GM23248 (cell line): ENCODE measurements at places on chromosomes 2 and 18.

DNA sequence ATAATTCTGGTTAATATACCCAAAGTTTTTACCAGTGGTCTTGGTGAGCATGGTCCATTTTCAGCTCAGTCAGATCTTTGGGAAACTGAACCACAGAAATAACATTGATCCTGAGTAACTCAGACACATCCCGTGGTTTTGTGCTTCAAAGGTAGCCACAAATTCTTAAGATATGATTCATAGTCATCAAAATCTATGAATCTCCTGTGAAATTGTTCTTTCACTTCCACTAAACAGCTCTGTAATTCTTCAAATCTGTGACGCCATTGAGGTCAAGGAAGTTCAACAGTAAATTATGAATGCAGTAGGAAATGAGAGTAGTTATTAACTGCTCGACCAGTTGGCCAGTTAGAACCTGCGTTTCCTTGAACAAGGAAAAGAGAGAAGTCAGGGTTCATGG lies 147.3 kb downstream of the IRS1 start:
- DNase-seq: peak; percentile 88

DNA sequence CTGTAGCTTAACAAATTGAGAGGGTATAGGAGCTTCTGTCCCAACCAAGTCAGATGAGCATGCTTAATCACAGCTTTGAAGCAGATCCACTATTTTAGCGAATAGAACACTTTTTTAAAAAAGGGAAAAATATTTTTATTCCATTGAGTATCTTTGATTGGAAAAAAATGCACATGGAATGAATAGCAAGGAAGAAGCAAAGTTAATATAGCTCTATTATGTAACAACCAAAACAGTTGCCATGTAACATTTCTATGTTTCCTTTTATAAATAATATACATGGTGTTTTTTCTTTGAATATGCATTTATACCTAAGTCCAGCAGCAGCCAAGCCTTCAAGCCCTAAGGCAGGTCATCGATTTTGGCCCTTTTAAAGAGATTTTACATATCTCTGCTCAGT lies 21.4 kb upstream of the SPTBN1 start:
- no peak for DNase-seq

DNA sequence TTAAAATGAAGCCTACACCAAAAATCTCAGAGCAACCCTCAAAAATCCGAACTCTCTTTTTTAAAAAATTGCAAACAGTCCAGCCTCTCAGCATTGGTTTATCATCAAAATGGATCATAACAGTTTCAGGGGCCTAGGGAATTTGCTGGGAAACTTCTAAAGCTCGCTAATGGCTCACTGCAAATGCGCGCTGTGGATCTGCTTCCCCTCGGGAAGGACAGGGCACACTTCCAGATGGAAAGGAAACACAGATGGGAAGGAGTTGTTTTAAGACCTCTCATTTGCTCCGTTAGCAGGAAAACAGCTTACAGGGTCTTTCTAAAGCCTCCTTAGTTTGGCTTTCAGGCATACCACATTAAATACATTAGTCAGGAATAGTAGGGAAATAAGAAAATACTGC lies 27.2 kb downstream of the FECH start:
- no peak for DNase-seq

GRCh38 chr2:164014068-164014731 lies 278.4 kb upstream of the FIGN start:
- peak; percentile 58 for DNase-seq

- DNase-seq: no peak
These were observed 47.5 kb downstream of the ATP8B1 start for GRCh38 chr18:57755473-57756067.

- no peak for DNase-seq
These were observed 1.1 kb downstream of the CDK5R2 start for GRCh38 chr2:218960309-218961165.

DNA sequence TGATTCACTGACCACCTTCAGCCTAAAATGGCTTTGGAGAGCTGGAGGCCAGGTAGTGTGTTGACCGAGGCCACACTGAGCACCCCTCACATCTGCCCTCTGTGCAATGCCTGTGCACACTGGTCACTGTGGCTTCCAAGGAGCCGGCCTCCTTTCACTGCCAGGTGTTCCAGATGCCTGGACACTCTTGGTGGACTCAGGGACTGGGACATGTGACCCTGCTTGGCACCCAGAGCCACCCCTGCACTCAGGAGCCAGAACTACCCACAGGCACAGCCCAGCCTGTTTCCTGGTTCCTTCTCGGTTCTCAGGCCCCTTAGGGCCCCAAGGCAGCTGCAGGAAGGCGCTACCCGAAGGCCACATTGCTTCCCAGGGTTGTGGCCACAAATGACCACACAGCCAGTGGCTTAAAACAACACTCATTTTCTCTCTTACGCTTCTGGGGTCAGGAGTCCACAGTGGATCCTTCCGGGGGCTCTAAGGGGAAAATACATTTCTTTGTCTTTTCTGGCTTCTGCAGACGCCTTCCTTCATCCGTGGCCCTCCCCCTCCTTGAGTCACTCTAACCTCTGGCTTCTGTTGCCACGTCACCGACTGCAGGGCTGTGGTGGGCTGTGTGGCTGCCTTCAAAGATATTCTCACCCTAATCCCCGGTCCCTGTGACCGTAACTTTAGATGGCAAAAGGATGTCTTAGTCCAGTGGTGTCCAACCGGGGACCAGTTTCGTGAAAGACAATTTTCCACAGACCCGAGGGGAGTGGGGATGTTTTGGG lies 78.6 kb downstream of the ASB1 start:
- DNase-seq: no peak

DNA sequence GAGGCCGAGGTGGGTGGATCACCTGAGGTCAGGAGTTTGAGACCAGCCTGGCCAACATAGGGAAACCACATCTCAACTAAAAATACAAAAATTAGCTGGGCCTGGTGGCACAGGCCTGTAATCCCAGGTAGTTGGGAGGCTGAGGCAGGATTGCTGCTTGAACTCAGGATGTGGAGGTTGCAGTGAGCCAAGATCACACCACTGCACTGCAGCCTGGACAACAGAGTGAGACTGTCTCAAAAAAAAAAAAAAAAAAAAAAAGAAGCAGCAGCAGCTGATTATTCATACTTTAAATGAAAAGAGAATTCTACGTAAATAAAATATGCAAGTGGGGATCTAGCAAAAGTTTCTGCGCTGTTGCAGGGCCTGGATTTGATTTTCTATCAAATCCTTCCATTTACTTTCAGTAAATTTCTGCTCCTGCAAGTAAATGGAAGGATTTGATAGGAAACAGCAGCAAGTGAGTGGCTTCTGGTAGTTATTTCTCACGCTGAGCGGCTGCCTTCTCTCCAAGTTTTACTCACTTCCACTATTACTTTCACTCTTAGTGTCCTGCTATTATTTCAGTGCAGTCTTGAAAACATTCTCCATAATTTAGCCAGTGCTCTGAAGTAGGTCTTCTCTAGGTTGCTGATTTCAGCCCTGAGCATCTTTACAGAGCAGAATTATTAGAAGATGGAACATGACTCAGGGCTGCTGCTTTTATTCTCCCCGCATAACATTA lies 68.4 kb downstream of the SLC16A14 start:
- DNase-seq: no peak

DNA sequence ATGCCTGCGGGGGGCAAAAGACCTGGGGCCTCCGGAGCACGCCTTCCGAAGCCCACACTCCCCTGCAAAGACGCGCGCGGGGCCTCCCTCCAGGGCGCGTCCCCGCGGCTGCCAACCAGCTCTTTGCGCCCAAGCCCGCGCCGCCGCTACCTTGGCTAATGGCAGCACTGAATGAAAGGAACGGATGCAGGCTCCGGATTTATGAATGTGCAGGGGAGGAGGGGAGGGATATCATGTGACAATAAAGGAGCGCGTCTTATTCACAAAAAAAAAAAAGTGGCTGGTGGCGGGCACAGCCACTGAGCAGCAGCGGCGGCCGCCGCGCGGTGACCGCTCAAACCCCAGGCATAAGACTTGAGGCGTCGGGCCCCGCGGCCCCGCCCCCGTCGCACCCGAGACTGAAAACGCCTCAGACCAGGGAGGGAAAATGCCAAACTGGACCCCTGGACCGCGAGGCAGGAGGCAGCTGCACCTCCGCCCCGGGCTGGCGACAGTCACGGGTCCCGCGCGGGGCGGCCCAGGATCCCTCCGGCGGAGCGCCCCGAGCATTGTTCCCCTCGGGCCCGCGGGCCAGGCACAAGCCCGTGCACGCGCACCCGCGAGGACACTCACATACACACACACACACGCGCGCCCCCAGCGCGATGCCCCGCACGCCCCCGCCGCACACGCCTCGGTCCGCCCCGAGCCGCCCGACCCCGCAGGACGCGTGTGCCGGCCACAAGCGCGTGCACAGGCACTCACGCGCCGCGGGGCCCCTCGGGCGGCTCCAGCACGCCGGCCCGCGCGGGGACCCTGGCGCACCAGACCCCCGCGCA lies 1.6 kb downstream of the SPRED2 start:
- DNase-seq: peak; percentile 70

- no peak for DNase-seq
These were observed 211.4 kb upstream of the CCDC150 start for GRCh38 chr2:196427986-196428634.

DNA sequence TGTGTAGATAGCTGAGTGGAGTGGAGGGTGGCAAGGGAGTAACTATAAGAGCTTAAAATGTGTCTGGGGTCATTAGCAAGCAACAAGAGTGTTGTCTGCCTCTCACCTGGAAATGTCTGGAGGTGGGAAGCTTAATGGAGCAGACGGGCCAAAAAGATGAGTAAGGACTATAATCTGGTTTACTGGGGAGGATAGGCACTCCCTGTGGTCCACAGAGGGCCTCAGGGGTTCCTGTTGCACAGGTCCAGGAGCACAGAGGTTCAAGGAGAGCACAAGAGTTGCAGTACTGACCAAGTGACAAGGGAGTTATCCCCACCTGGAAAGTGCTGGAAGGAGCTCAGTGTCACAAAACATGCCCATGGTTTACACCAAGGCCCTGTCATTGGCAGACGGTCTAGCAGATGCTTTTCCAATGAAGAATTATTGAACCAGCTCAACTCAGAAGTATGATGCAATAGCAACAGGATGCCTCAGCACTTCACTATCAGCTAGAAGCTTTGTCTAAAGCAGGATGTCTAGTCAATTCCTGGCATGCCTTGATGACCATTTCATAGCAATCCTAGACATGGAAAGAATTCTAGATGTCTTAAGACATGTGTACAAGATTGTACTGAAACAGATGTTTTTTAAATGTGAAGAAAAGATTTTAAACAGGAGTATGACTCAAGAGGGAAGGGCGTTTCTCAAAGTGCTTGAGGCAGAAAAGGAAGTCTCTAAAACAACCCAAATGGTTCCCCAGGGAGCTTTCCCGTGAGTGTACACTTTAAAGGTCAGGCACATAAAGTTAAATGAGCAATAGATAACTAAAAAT lies 62.9 kb upstream of the SERPINE2 start:
- DNase-seq: peak; percentile 99

GRCh38 chr2:128535953-128536352 lies 217.3 kb upstream of the HS6ST1 start:
- peak; percentile 92 for DNase-seq

DNA sequence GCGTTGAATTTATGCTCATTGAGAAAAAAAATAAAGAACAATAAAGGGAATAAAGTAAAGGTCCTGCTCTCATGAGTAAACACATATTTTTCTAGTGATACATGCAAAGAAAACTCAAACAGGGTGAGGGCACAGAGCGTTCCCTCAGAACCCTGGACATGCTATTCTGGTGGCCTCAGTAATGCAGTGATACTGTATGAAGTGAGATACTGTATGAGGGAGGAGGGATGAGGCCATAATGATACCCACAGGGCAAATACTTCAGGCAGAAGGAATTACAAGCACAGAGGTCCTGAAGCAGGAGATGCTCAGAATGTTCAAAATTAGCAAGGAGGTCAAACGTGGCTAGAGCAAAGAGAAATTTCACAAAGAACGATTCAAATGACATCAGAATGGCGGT lies 28.4 kb upstream of the RNU4ATAC start:
- peak; percentile 81 for DNase-seq

DNA sequence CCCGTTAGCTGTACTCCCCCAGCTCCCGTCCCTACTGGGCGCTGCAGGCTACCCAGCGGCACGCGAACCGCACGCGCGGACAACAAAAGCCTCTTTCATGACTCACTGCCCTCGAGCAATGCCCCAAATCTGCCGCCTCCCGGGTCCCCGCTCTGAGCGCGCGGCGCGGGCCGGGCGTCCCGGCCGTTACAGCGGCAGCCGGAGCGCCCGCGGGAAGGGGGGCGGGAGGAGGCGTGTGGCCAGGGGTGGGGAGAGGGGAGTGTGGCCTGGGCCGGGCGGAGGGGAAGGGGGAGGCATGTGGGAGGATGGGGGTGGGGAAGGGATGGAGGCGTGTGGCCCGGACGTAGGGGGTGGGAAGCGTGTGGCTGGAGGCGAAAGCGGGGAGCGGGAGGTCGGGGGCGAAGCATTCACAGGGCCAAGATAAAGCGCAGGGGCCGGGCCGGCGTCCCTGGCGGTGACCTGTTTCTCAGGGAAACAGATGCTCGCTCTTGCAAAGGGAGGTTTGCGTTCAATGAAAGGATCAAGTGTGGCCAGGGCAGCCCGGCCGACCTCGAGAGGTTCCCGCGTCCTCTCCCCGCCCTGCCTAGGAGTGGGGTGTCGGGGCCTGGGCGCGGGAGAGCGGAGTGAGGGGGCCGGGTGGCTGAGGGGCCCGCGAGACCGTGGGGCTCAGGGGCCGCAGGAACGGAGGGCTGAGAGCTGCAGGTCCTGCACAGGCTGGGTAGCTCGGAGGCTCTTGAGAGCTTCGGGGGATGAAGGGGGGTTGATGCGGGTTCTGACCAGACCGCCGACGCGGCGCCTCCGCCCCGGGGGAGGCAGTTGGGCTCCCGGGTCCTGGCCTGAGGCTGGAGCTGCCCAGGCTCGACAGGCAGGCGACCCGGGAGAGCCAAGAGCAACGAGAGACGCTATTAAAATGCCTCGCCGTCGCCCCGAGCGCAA lies 3.5 kb upstream of the NEUROD1 start:
- peak; percentile 61 for DNase-seq

- no peak for DNase-seq
These were observed 153.1 kb downstream of the TTC27 start for GRCh38 chr2:32780961-32781360.

- no peak for DNase-seq
These were observed 16.6 kb downstream of the FAM168B start for GRCh38 chr2:131076707-131077106.

DNA sequence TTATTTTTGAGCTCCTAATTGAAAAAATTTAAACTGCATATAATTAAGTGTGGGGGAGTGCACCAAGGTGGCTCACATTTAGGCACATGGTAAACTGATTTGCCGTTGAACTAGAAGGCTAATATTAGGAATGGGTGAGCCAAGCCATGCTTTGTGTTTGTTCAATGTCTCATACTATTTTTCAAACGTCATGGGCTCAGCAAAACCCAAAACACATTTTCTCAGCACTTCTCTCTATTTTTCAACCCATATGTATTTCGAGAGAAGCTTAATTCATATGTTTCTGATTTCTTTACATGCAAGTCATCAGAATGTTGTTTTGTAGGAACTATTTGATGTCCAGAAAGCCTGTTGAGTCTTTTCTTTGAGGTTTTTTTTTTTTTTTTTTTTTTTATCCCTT lies 291.2 kb downstream of the TCF4 start:
- no peak for DNase-seq
